ENCODE measurements at places on chromosomes 12 and 14. TPM values are rescaled to one million over a fixed set of nuclear protein-coding genes. Genes with fewer than 3 reads are reported as not detected.

GRCh38 chr12:84694116-84694515 is 218.5 kb downstream of the SLC6A15 start:
- DNase-seq: no peak

DNA sequence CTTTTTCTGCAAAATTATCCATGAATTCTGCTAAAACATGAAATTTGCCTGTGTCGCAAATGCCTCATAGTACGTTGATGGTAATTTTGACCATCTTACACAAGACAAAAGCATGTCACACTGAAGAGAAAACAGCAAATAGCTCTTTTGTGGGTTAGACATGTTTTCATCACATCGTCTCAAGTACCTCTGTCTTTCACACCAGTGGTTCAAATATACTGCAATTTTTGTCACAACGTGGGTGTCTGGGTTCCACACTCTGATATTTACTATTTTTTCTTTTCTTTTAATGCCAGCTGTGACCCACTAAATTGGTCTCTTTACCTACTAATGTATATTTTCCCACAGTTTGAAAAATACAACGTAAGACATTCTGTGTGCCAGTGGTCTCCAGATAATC is 10.4 kb downstream of the KLRB1 start:
- DNase-seq: no peak

Gene RAN
- total RNA-seq: 105 TPM

GRCh38 chr12:11497995-11498394 is 102.6 kb upstream of the PRB2 start:
- no peak for DNase-seq

- no peak for DNase-seq
Observed at GRCh38 chr14:54252072-54252730, 144.6 kb upstream of the CDKN3 start.

Data from suprapubic skin (tissue), 4 donors.